ENCODE measurements at places on chromosomes 2 and 18. TPM values are rescaled to one million over a fixed set of nuclear protein-coding genes. Genes with fewer than 3 reads are reported as not detected.

DNA sequence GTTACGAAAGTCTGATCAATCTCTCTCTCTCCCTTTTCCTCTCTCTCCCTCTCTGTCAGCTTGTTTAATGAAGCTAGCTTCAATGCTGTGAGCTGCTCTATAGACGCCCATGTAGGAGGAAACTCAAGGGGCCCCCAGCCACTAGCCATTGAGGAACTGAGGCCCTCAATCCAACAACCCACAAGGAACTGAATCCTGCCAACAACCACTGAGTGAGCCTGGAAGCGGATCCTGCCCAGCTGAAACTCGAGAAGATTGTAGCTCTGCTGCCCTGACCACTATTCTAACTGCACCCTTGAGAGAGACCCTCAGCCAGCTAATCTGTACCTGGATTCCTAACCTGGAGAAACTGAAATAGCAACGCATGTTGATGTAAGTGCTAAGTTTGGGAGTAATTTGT is 129.2 kb downstream of the BCL11A start:
- no peak for DNase-seq

Gene FEV
- total RNA-seq, result not detected

Gene RALB
- total RNA-seq, result 73.7 TPM

GRCh38 chr2:181991171-181991885 is 5.7 kb downstream of the PPP1R1C start:
- no peak for DNase-seq

DNA sequence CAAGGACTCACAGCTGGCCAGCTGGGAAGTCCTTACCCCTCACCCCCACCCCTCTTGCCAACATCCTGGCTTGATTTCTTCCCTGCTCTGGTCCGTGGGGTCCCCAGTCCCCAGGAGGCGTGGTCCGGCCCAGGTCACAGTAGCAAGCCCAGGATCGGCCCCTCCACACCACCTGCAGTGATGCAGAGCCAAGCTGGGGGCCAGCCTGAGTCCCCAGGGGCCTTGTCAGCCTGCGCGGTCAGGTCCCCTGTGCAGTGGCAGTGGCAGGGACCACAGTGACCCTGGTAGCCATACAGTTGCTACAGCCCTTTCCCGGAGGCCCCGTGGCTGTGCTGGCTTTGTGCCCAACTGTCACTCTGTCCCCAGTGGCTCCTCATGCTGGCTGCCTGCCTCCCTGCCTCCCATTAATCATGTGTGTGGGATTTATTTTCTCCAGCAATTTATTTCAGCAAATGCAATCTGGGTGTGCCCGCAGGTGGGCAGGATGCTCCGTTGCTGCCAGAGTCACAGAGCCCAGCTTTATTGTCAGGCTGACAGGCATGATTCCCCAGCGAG is 8.8 kb upstream of the PRSS56 start:
- DNase-seq, result no peak

- DNase-seq, result peak; percentile 21
These were observed 87.1 kb downstream of the CNTNAP5 start for GRCh38 chr2:124112206-124112605.

GRCh38 chr2:136323935-136324334 is 206.0 kb upstream of the CXCR4 start:
- DNase-seq, result no peak

- no peak for DNase-seq
These were observed 179.7 kb downstream of the GPD2 start for GRCh38 chr2:156615836-156616322.

Gene C18orf54
- total RNA-seq, result 12.7 TPM

Gene PLEK
- total RNA-seq, result under 0.01 TPM

DNA sequence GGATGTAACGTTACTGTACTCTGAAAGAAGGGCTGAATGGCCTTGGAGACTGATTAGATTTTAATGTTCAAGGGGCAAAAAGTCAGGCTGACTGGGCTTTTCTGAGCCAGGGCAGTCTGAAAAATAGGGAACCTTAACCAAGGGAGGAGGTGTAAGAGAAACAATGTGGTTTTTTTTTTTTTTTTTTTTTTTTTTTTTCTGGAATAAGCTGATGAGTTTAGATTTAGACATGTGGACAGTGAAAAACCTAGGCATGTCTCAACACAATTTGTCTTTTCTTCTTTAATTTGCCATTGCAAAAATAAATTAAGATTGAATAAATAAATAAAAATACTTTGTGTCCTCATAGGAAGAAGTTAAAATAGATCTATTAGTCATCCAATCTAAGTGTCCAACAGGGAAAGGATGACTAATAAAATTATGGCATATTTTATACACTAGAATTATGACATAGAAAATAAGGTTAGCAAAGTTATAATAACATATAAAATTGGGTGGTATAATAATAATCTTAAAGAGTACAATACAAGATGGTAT is 237.6 kb upstream of the TRIB2 start:
- peak; percentile 25 for DNase-seq
